ENCODE measurements at places on chromosomes 4 and X.

DNA sequence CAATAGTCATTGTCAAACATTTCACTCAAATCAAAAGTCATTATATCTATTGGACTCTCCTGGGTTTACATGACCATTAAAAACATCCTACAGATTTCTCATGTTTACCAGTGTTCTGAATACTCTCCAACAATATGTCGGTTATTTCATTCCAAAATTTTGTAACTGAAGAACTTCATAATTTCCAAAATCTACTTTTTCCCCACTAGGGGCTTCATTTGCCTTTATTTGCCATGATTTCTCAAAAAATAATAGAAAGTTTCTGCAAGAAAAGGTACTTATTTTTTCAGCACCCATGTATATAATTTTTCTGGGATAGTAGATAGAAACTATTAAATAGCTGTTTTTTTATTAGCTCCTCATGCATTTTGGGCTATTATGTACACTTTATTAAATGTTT, 49.0 kb downstream of the PRDM5 start:
- no peak for DNase-seq

- no peak for DNase-seq
Measured at GRCh38 chr4:41572516-41572915, 34.6 kb downstream of the LIMCH1 start.

- DNase-seq = no peak
Measured at GRCh38 chrX:129108936-129109335, 414.4 kb downstream of the SMARCA1 start.

DNA sequence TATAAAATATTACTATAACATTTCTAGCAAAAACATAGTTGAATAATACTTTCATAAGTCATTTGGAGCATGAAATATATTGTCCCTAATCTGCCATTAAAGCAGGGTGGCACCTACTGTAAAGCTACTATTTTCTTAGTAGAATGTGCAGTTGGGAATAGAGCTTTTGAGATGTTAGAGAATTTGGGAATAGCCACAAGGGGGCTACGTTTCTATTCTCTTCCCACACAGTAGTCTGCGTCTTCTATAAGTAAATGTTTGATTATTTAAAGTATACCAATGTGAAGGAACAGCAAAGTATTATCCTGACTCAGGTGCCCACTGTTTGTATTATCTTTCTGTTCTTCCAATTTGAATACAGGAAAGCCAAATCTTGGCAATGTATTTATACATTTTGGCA, 323.2 kb upstream of the GIMD1 start:
- DNase-seq = no peak

GRCh38 chr4:178306565-178306964, 864.3 kb upstream of the AGA start:
- DNase-seq = no peak

DNA sequence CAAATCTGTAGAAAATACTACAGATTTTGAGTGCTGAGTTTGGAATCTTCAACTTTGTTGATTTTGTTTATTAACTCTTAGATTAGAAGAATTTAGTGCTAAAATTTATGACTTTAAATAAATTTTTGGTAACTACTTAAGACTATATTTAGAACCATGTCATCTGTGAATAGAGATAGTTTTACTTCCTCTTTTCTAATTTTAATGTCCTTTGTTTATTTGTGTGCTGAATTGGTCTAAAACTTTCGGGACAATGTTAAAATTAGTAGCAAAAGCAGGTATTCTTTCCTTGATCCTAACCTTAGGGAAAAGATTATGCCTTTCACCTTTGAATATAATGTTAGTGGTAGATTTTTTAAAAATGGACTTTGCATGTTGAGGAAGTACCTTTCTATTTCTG, 119.7 kb upstream of the CXorf51A start:
- no peak for DNase-seq

- DNase-seq = peak; percentile 89
Measured at GRCh38 chrX:131816551-131817136, 206.5 kb upstream of the STK26 start.

- DNase-seq = no peak
Measured at GRCh38 chr4:15425520-15425919, 2.3 kb upstream of the C1QTNF7 start.

GRCh38 chr4:141467225-141467624, 169.2 kb upstream of the IL15 start:
- no peak for DNase-seq

- DNase-seq = no peak
Measured at GRCh38 chr4:8283631-8284121, 14.1 kb downstream of the HTRA3 start.

DNA sequence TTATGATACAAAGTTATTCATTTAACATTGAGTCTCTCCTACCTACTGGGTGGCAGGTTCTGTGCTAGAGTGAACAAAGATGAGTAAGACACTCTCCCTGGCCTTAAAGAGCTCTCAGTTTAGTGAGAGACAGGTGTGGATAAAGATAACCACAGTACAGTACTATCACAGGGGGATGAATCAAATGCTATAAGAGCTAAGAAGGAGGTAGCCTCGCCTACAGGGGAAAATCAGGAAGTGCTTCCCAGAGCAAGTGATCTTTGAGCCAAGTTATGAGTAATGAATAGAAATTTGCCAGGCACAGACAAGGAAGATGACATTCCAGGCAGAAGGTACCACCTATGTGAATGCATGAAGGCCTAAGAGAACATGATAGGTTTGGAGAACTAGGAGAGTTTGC, 3.4 kb upstream of the IGBP1 start:
- DNase-seq = no peak

DNA sequence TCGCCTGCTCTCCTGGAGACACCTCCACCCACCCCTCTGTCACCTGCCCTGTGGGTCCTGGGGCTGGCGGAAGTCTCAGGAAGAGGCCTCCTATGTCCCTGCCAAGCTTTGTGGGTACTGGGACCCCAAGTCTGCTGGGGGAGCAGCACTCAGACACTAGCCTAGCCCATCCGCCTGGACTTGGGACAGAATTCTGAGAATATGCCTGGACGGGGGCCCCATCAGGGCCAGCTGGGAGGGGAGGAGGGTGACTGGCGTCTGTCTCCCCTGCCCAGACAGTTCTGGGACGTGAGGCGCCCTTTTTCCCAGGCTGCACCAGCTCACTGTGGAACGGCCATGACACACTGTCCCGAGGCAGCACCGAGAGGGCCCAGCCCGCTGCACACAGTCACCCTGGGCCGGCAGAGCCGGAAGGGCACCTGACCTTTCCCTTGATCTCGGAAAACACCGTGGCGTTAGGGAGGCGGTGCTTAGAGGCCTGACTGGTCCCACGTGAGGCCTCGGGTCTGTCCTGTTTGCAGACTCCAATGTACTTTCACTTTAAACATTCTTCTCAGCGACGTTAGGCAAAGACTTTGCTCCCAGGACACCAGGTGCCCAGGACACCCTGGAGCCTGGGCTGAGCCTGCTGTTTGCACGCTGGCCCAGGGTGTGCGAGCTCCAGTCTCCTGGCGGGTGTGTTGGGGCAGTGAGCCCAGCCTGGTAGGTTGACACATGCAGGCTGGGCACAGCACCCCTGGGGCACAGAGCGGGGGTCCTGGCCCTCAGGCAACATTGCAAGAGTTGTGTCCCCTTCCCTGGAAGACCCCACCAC, 700 bp downstream of the SLC26A1 start:
- no peak for DNase-seq

GRCh38 chr4:133808151-133808550, 393.4 kb downstream of the PABPC4L start:
- no peak for DNase-seq

DNA sequence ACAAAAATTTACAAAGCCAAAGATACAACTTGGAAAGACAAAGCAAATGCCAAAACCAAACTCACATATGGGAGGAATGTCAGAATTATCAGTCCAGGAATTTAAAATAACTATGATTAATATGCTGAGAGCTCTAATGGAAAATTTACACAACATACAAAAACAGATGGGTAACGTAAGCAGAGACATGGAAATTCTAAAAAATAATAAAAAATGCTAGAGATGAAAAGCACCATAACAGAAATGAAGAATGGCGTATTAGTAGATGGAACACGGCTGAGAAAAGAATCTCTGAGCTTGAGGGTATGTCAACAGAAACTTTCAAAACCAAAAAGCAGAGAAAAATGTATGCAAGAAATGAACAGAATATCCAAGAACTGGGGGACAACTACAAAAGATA, 4.1 kb upstream of the MANBA start:
- DNase-seq = no peak

DNA sequence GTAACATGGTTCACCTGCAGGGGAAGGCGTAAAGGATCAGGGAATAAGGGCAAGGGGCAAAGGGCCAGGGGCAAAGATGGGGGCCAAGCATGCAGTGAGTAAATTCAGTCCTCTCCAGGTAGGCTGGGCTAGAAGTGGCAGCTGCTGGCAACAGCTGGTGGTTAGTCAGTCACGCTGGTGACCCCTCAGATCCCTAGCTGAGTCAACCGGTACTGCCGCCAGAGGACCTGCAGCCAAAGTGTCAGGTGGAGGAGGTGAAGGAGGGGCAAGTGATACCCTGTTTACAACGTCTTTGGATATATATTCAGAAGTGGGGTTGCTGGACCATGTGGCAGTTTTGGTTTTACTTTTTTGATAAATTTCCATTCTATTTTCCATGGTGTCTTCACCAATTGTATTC, 24.6 kb upstream of the NAP1L2 start:
- DNase-seq = no peak

GRCh38 chr4:128390475-128390996, 102.9 kb upstream of the PGRMC2 start:
- DNase-seq = no peak

DNA sequence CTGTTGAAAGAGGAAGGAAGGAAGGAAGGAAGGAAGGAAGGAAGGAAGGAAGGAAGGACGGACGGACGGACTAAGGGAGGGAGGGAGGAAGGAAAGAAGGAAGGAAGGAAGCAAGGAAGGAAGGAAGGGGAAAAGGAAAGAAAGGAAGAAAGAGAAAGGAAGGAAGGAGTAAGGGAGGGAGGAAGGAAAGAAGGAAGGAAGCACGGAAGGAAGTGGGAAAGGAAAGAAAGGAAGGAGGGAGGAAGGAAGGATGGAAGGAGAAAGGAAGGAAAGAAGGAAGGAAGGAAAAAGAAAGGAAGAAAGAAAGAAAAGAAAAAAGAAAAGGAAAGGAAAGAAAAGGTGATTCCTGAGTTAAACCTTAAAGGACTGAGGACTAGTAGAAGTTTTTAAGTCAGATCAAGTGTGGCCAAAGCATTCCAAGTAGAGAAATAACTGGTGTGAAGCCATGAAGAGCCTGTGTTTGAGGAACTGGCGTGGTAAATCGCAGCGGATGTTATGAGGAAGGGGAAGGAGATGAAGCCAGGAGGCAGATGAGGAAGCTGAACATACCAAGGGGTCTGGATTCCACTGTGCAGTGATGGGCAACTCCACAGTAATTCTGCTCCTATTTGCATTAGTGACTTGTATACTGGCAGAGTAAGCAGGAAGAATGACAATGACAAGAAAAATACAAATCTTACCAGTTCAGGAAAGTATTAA, 163.5 kb downstream of the MGST2 start:
- DNase-seq = no peak

GRCh38 chr4:171676555-171677215, 136.5 kb upstream of the GALNTL6 start:
- no peak for DNase-seq

GRCh38 chr4:89101256-89102161, 9.8 kb upstream of the TIGD2 start:
- DNase-seq = no peak

GRCh38 chrX:108699368-108699767, 37.0 kb downstream of the IRS4 start:
- no peak for DNase-seq

DNA sequence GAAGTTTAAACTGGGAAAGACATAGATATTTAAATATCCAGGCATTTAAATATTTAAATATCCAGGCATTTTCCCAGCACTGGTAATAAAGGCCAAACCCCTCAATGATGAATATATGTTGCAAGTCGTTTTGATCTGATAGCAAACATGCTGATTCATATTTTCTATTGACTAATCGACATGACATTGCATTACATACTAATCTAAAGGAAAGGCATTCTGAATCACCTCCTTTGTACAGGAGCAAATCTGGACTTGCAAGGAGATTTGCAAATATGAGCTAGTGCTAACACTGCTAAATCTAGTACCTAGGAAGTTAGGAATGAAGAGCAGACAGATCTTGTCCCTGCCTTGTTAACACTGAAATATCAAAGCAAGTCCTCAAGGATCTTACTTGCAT, 207.3 kb downstream of the SLC7A11 start:
- no peak for DNase-seq

DNA sequence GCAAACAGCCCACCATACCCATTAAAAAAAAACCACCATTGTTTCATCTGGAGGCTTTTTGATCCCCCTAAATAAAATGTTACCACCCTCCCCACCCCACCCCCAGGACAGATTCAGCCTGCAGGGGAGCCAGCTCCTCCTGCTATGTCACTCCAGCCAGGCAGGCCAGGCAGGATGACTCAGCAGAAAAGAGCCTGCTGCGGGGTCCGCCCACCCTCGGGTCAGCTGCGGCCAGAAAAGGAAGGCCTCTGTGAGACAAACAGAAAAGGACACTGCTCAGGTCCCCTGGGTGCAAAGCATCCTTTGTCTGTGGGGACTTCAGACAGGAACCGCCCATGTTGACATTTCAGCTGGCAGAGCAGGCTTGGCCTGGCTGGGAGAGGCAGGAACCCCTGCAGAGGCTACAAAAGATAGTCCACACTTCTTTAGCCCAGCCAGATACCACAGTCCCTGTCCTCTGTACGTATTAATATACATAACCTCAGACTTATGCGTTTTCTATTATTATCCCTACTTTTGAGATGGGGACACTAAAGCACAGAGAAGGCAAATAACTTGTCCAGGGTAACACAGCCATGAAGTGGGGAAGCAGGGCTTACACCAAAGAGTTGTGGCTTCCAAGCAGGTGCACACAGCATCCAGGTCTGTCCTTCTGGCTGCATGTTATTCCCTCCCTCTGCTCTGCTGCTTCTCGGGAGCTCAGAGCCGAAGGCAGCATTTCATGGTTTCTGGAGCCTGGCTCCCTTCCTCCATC, 147.7 kb downstream of the CPEB2 start:
- peak; percentile 88 for DNase-seq

- DNase-seq = no peak
Measured at GRCh38 chrX:9882669-9883446, 84.3 kb upstream of the CLDN34 start.

GRCh38 chr4:126899331-126899801, 733.4 kb upstream of the INTU start:
- DNase-seq = no peak

- DNase-seq = no peak
Measured at GRCh38 chr4:116636917-116637316, 448.5 kb downstream of the TRAM1L1 start.

- DNase-seq = no peak
Measured at GRCh38 chr4:99165978-99166377, 21.9 kb upstream of the ADH4 start.

GRCh38 chr4:15536552-15537499, 67.1 kb downstream of the CC2D2A start:
- no peak for DNase-seq

GRCh38 chr4:3766036-3766784, at the start of gene ADRA2C:
TSS of gene ADRA2C (plus strand) at chr4:3766385. CDS start at chr4:3766607, 222 bp downstream.
- DNase-seq = no peak

DNA sequence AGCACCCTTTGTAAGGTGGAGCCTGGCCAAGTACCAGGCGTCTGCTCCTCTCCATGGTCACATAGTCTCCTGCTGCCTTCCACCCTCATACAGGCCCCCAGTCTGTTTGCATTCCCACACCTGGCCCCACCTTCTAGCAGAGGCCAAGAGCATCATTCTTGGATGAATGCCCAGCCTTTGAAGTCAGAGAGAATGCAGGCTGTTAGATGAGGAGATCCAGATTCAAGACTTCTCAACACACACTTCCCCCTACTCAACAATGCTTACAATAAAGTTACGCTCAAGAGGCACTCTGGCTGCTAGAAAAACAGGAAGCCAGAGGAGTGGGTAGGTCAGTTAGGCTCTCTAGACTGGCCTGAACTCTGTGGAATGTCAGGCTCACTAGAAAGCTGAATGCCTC, 43.3 kb downstream of the SHROOM4 start:
- DNase-seq = no peak

Measured in sciatic nerve (tissue), 2 donors.